CD4-positive, alpha-beta T cell treated with Interleukin-15 for 1 hour (primary cell): ENCODE measurements at places on chromosomes 11 and 22.

- DNase-seq = no peak
These were observed 138.9 kb downstream of the LUZP2 start for GRCh38 chr11:24635588-24636290.

DNA sequence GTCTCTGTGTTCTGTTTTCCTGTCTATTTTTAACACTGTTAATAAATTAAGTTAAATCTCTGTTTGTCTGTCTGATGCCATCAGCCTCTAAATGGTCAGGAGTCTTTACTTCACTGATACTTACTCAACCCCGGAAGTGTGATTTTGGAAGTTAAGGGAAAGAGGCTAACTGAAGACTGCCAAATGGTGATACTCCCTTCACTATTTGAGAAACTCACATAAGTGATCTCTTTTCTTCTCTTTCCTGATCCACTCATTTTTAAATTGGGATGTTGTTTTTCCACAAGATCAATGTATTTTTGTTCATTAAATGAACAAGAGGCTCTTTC lies 389 bp upstream of the CASP12 start:
- DNase-seq = no peak

- peak; percentile 91 for DNase-seq
These were observed 4.0 kb upstream of the FTH1 start for GRCh38 chr11:61971248-61972111.

DNA sequence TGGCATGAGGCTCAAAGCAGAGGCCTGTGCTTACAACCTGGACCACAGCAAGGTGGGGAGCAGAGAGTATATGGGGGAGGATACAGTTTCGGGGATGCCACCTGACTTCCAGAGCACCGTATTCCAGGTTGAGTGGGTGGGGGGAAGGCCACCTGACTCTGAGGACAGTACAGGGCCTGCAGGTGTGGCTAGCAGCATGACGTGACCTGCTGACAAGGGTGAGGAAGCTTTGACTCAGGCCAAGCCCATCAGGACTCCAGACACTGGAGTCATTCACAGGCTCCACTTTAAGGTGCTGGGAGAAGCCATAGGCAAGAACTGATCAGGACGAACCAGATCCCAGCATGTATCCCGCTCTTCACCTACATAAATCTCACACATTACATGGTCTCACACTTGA lies 34.6 kb upstream of the CRTAM start:
- DNase-seq = no peak

DNA sequence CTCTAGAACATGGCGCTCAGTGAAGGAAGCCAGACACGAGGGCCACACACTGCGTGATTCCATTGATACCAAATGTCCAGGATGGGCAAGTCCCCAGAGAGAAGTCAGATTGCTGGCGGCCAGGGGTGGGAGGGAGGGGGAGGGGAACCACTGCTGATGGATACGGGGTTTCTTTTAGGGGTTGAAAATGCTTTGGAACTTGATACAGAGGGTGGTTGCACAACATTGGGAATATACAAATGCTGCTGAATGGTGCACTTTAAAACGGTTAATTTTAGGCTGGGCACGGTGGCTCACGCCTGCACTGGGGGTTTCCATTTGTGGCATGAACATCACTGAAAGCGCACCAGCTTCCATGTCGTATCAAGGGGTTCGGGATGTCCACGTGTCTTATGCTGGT lies 5.1 kb downstream of the TSPO start:
- DNase-seq = no peak

DNA sequence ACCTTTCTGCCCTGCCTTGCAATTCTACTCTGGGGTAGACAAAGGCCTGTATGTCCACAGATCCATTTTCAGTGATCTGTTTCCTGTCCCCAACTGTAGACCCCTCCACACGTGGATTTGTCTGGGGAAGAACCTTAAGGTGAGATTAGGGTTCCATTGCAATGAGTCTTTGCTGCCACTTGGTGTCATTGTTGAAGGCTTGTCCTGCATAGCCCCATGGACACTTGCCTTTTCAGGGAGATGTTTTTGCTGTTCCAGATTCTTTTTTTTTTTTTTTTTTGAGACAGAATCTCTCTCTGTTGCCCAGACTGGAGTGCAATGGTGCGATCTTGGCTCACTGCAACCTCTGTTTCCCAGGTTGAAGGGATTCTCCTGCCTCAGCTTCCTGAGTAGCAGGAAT lies 21.8 kb downstream of the SERPING1 start:
- no peak for DNase-seq

GRCh38 chr11:87281496-87281895 lies 243.8 kb downstream of the TMEM135 start:
- DNase-seq = no peak

DNA sequence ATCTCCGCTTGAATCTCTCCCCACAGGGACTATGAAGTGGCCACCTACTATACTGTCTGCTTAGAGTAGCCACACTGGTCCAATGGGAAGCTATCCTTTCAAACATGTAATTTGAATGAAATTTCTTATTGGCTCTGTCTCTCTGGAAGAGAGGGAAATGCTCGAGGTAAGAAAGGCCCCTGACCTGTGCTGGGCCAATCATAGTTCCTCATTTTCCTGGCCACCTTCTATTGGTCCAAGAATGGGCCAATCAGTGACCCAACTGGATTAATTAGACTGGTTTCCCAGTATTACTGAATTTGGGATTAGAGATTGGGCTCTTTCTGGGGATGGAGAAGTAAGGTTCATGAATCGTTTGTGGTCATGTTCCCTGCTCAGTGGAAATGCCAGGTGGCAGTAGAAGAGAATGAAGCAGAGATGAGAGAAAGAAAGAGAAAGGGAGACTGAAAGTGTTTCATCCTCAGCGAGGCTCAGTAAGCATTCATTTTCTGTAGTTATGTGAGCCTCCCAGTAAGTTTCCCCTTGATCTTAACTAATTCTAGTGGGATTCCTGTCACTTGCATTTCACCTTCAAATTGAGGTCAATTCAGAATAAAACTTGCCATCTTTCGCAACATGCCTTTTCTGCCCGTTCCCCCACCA lies 8.4 kb upstream of the MMP20 start:
- DNase-seq = no peak

GRCh38 chr11:65156256-65156655 lies 13.8 kb upstream of the SPDYC start:
- no peak for DNase-seq

DNA sequence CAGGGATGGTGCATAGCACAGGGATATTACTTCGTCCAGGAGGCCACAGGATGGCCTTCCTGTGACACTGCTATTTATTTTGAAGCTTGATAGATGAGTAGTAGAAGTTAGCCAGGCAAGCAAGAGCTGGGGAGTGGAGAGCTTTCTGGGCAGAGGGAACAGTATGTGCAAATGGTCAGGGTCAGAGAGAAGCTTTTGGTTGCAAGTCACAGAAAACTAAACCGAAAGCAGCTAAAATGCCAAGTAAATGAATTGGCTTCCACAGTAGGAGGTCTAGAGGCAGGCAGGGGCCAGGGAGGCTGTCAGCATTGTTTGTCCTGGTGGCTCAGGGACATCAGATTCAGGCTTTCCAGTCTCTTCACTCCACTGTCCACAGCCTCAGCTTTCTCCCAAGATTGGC lies 247.5 kb downstream of the GRIK4 start:
- DNase-seq = no peak

GRCh38 chr22:30025221-30025620 lies 55.0 kb upstream of the HORMAD2 start:
- DNase-seq = no peak

- DNase-seq = no peak
These were observed 1152.4 kb upstream of the CCDC90B start for GRCh38 chr11:84438565-84438964.

- no peak for DNase-seq
These were observed 150.9 kb downstream of the TBC1D22A start for GRCh38 chr22:46913351-46913750.

DNA sequence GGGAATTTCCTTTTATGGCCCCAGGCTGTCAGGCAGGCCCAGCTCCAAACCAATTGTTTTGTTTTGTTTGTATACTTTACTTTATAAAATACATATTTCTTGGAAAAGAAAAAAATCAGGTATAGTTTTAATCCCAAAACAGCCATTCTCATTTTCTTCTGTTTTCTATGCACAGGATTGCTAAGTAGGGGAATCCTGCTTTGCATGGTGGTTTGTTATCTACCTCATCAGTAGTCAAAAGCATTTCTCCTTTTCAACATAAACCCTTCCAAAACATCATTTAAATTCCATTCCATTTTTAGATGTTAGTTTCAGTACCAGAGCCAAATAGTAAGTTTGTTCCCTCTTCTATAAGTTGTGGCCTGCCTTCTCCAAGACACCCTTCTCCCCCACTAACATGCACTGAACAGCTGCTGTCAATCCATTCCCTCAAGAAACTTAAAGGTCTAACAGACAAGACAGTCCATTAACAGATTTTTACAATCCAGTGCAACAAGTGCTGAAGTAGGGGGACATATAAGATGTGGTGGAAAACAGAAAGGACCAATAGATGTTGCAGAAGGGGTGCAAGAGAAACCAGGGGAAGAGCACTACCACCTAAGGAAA lies 3.7 kb downstream of the ILK start:
- no peak for DNase-seq

- DNase-seq = no peak
These were observed 114.5 kb upstream of the SYT13 start for GRCh38 chr11:45400591-45400990.

DNA sequence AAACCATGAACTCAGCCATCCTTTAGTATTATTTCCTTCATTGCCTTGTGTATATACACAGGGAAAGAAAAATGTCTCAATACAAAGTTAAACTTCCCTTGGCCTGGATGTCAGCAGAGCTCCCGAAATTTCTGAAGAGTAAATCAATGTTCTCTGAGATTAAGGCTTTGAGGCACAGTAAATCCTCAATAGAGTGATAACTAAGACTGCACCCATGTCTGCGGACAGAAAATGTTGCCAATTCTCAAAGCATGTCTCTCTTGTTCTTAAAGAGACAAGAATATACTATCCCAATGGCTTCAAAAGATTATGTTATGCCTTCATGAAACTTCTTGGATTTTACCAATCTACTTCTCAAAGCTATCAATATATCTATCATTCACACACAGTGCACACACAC lies 1196.7 kb upstream of the TENM4 start:
- no peak for DNase-seq

GRCh38 chr11:65858681-65859087 lies 704 bp upstream of the CFL1 start:
- no peak for DNase-seq

- DNase-seq = no peak
These were observed 60.5 kb upstream of the SLC5A12 start for GRCh38 chr11:26782220-26782965.

DNA sequence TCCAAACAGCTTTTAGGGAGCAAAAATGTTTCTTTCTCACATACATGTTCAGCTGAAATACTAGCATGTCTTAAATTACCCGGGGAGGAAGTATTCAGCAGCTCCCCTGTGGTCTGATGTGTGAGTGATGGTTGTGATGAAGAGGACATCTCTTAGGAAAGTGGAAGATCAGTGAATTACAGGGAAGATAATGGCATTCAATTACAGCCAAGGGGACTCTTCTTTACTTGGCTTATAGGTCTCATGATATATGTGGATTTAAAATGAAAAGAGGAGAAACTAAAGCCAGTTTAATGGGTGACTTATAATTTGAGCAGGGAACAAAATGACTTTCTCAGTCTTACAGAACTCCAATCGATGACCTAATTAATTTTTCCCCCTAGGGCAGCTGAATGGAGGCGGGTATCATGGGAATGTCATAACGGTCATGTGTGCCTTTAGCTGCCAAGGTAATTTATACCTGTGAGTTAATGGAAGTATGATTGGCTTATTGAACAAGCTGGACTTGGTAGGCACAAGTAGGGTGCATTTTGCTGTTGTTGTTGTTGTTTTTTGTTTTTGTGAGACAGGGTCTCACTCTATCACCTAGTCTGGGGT lies 198.8 kb downstream of the HIPK3 start:
- DNase-seq = no peak

DNA sequence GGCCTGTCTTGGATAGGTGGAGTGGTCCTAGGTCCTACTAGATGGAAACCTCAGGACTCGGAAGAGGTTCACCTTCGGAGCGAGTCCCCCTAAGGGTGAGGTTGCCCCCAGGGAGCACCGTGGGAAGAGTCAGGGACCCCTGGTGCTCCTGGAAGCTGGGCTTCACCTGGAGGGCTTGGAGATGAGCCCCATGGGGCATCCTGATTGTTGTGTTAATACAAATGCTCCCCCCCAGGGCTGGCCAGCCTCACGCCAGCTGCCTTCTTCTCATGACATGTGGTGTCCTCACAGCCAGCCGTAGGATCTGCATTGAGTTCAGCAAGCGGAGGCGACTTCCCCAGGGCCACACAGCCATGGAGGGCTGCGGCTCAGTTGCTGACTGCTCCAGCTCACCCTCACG lies 1487.5 kb downstream of the BRD1 start:
- no peak for DNase-seq

DNA sequence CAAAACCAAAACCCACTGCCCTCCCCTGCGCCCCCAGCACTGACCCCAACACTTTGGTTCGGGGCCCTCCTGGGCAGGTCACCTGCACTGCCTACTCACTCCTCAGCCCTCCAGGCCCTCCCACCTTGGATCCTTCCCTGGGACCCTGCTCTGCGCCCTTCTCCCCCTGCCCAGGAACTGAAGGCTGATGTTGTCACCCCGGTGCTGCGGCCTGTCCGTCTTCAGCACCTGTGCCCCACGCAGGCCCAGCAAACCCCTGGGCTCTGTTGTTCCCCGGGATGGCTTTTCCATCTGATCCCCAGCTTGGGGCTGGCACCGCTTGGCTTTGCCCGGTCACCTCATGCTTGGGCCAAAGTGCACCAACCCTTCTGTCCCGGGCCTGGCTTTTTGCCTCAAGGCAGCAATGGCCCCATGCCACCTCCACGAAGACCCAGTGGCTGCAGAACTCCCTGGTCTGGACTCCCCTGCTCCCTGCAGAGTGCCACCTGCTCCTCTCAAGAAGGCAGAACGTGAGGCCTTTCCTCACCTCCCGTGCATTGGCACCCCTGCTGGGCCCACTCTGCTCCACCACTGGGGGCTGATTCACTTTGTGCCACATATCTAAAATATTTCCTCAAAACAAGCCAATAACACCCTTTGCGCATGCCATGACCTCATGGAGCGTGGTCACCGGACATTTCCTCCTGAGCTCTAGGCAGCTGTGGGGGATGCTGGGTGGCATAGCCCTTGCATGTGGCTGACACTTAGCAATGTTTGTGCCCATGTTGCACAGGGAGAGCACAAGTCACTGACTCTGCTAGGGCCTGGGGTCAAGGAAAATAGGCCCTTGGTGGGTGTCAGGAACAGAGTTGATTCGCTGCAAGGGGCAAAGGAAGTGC lies 8.8 kb downstream of the PPM1F start:
- DNase-seq = no peak

- no peak for DNase-seq
These were observed 36.4 kb upstream of the PTPRJ start for GRCh38 chr11:47943721-47944586.
